ENCODE measurements at places on chromosomes 1 and 21.
A peak's percentile ranks its signal among the peaks of the same experiment; 100 is the strongest.

DNA sequence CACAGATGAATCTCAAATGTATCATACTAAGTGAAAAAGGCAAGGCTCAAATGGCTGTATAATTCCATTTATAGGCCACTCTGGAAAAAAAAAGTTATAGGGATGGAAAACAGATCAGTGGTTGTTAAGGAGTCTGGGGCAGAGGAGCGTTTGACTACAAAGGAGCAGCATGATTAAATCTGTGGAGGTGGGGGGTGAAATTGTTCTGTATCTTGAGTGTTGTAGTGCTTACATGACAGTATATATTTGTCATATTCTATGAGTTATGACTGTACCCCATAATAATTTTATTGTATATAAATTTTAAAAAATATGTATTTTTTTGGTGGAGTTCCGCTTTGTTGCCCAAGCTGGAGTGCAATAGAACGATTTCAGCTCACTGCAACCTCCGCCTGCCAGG, 10.3 kb downstream of the TAF12 start:
- no peak for DNase-seq

GRCh38 chr1:39525366-39526165, 34.1 kb downstream of the BMP8A start:
- DNase-seq = no peak

- DNase-seq = no peak
These were observed 321.2 kb downstream of the HLX start for GRCh38 chr1:221200464-221200863.

DNA sequence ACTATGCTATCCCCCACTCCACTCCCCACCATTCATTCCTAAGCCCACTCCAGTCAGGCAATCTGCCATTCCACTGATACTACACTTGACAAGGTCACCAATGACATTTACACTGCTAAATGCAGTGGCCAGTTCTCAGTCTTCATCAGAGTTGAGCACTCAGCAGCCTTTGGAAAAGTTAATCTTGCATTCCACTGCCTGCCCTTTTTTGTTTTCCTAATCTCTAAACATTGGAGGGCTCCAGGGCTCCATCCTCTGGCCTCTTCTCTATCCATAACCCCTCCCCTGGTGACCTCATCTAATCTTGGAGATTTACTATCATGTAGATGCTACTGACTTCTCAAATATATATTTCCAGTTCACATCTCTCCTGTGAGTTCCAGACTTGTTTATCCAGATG, 70.9 kb upstream of the S1PR1 start:
- DNase-seq = no peak

DNA sequence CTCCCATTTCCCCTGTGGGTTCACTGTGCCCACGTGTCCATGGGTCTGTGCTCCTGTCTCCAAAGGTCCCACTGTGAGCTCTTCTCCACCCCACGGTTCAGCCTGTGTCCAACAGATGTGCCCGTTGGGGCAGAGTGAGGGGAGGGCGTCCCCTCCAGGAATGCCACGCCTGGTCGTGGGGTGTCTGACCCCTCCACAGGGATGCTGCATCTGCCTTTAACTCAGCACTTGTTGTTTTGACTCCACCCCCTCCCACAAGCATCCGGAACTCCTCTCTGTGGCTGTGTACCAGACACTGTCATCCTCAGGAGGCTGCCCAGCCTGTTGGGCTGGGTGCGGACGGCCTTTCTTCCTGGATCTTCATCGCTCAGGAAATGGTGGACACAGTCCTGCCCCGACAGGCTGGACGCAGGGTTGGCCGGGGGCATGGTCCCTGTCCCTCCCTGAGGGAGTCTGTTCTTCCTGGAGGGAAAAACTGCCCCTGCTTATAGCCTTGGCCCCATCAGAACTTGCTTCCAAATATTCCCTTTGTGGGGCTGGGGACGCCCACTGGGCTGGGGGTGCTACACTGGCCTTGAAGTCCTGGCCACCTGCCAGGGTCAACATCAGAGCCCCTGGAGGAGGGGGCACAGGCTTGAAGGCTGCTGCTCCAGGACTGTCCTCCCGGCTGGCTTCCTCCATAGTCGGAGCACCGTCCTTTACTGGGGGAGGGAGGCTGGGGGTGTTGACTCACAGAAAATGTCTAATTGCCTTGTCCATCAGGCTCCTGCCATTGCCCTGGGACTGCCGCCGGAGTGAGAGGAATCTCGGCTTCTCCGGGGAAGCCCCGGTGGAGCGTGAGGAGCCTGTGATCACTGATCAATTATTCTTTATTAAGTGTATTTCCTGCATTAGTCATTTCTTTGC, 182.0 kb upstream of the C1orf174 start:
- DNase-seq = no peak

DNA sequence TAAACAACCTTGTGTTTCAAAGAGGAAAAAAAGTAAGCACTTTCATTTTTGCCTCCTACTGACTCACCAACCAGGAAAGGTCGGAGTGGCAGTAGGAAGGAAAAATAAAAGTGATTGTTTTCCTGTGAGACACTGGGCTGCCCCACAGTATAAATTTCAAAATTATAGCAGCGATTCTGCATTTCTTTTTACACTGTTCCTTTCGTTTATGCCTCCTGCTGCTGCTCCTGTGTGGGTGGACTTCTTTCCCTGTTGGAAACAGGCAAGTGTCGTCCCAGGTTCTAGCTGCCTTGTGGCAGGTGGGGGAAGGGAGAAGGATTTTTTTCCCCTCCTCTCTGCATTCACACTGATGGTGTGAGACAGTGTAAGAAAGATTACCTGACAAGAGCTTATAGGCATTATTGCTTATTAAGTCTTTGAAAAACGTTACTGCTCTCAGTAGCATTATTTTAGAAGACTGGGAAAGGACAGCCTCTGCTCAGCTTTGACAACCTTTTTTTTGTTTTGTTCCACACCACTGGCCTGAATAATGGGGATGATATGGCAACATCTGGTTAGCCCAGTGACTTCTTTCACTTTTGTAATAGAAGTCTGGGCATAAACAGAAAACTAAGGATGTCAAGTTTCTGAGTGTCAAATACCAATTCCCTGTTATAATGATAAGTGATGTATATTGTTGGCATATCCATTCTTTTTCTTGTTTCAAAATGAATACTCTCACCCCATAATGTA, 77.9 kb downstream of the NEK7 start:
- DNase-seq = no peak

DNA sequence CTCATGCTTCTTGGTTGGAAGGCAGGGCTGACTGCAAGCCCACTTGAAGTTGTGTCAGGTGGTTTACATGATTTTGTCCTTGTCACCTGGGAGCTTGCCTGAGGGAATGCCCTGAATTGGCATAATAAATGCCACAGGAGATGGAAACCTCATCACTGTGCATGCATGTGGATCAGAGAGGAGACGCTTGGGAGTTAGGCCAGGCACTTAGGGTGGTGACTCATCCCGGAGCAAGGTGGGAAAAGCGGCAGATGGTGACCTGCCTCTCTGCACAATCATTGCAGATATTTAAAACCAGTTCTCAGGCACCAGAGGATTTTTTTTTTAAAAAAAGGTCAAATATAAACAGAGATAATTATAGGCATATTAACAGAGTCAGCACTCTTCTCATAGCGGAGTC, 202.2 kb upstream of the KIAA0040 start:
- DNase-seq = no peak

- DNase-seq = no peak
These were observed 131.1 kb upstream of the WNT4 start for GRCh38 chr1:22273686-22274681.

DNA sequence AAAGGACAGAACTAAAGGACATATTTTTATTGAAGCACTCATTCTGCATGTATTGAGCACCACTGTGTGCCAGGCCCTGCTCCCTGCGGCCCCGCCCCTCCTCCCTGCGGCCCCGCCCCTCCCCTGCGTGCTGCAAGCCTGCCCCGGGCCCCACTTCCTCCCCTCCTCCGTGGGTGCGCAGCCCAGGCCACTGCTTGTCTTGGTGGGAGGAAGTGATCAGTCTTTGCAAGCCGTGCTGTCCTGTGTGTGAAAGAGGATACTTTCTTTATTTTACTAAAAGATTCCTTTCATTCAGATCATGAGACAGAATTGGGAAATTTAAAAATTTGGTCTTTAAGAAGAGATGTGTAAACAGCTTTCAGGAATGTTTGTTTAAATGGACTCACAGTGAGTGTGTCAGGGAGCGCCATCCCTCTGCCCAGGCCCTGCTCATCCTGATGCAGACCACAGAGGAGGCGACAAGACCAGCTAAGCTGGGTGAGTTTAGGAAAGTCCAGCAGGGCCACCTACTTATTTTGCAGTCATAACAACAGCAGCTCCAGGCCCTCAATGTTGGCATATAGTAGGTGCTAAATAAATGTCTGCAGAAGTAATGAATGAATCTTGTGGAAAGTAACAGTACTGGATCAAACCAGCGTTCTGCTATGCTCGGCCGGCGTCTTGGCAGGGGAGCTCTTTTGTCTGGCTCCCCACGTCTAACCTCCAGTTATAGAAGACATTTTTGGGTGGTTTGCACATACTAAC, 88.3 kb upstream of the SELENON start:
- DNase-seq = peak; percentile 20

DNA sequence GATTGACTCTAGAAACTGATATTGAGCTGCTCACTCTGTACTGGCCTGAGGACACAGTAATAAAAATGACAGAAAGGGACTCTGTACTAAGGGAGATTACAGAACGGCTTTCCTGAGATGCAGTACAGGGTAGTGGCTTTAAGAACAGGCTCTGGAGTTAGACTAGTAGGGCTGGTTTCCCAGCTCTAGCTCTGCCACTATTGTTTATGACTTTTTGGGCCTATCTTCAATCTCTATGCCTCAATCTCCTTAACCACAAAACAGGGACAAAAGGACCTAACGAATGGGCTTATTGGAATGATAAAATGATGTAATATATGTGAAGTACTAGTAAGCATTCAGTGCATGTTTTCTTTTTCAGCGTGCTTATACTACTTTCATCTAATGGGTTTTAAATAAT, 1.4 kb downstream of the DEPDC1 start:
- no peak for DNase-seq

DNA sequence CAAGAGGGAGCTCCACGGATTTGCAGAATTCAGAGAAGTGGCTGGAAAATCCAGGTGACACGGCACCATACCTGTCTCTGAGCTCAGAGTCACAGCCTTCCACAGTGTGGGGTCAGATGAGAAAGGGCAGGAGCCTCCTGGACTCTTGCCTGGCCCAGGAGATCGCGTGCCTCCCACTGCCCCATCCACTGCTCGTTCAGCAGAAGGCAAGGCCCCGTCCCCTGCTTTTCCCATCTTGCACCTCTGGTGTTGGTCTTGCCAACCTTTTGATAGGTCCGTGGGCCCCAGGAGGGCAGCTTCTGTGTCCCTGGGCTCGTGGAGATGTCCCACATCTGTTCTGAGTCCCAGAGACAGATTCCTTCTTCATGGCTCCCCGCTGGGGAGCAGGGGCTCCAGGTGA, 83.7 kb upstream of the VAMP3 start:
- DNase-seq = no peak

DNA sequence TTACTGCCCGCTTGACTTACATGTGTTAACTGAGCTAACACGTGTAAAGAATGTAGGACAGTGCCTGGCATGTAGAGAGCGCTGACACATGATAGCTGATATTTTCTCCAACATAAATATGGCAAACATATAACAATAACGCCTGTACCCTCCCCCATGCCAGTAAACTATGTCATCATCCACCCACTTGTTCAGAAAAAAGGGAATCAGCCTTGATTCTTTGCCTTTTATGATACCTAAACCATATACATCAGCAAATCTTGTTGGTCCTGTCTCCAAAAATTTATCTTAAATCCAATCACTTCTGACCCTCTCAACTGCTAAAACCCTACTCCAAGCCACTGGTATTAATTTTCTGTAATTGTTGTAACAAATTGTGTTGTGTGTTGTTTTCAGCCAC, 1.1 kb upstream of the ZNF692 start:
- no peak for DNase-seq

DNA sequence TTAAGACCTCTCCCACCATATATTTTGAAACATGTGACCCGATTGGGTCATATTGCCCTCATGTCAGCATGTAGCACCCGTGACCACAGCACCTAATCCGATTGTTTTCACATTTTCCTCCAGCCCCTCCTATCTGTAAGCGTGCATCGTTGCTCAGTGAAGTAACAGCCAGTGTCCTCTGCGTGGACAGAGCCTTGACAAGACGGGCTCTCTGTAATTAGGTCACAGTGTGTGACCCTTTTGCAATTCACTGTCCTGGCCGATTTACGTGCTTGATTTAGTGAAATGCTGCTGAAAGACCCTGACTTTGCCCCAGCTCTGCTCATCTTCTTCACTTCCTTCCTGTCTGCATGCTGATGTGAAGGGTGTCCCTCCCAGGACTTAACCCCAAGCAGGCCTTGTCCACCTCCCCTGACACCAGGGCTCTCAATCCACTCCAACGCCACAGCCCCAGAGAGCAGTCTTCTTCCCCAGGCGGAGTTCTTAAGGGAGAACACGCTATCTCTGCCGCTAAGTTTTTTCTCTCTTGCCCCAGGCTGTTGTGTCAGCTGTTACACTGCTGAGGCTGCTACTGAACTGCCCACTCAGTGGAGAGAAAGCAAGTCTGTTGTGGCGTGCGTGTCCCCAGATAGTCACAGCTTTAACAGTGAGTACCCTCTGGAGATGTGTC, 19.4 kb downstream of the URB2 start:
- no peak for DNase-seq

- no peak for DNase-seq
These were observed 28.5 kb downstream of the TEX35 start for GRCh38 chr1:178541379-178541778.

- no peak for DNase-seq
These were observed 114.8 kb downstream of the PRDM16 start for GRCh38 chr1:3183813-3184212.

DNA sequence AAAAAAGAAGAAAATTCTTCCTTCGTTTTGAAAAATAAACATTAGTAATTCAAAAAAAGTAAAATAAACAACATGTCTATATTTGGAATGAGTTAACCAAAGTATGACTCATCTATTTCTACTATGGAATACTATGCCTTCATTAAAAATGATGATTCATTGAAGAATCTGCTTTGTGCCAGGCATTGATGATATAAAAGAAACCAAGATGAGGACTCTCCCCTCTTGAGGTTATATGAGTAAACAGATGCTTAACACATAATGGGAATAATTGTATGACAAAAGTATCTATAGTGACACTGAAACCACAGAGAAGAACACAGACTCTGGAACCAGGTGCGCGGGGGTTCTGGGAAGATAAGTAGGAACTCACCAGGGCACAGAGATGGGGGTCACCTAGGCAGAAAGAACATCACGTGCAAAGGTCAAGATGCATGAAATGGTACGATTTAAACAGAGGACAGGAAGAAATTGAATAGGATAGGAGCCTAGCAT, 18.8 kb downstream of the ELF3 start:
- no peak for DNase-seq

GRCh38 chr1:245609354-245610150, 454.8 kb downstream of the KIF26B start:
- no peak for DNase-seq

Data from Jurkat, Clone E6-1 (cell line).